ENCODE measurements at places on chromosomes 7 and 10. TPM values are rescaled to one million over a fixed set of nuclear protein-coding genes. Genes with fewer than 3 reads are reported as not detected.

GRCh38 chr7:6092953-6093354 is 61.8 kb downstream of the ANKRD61 start:
- H3K27me3 ChIP-seq = no peaks in the 10 kb centered on the region
- no peaks in the 10 kb centered on the region for H3K4me1 ChIP-seq
- DNase-seq = no peak
- no peak overlapping the region for H3K27ac ChIP-seq

GRCh38 chr7:155576416-155576815 is 30.1 kb upstream of the CNPY1 start:
- H3K36me3 ChIP-seq = no peaks in the 10 kb centered on the region
- H3K4me3 ChIP-seq = no peak overlapping the region
- peaks cover 7% of the 10 kb centered on the region for H3K27me3 ChIP-seq

- H3K4me1 ChIP-seq = no peaks in the 10 kb centered on the region
- H3K27ac ChIP-seq = no peak overlapping the region
- DNase-seq = peak; percentile 79
- H3K4me3 ChIP-seq = no peak overlapping the region
- H3K27me3 ChIP-seq = no peaks in the 10 kb centered on the region
These were observed 2.0 kb upstream of the SFTPA2 start for GRCh38 chr10:79562135-79562756.

DNA sequence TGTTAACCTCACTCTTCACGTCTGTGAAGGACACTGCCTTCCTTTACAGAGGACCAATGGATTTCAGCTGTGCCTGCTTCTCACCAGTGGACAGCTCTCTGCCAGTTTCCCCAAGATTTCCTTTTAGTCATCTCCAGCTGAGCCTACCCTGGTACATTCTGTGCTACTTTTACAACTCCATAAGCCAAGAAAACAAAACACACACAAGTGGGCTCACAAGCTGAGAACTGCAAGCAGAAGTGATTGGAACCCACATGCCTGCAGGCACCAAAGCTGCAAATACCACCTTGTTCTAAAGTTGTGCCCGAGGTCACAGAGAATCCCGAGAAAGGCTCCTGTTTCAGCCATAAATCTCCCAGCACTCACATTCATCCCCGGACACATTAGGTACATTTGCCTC is 636.8 kb downstream of the PHTF2 start:
- no peak overlapping the region for H3K4me3 ChIP-seq
- no peaks in the 10 kb centered on the region for H3K36me3 ChIP-seq
- no peaks in the 10 kb centered on the region for H3K4me1 ChIP-seq
- H3K27me3 ChIP-seq = no peaks in the 10 kb centered on the region
- no peak for DNase-seq

- no peak overlapping the region for H3K4me3 ChIP-seq
- no peaks in the 10 kb centered on the region for H3K4me1 ChIP-seq
- no peaks in the 10 kb centered on the region for H3K36me3 ChIP-seq
- no peak for DNase-seq
- no peaks in the 10 kb centered on the region for H3K27me3 ChIP-seq
These were observed 8.1 kb downstream of the MPP7 start for GRCh38 chr10:28294809-28295208.

DNA sequence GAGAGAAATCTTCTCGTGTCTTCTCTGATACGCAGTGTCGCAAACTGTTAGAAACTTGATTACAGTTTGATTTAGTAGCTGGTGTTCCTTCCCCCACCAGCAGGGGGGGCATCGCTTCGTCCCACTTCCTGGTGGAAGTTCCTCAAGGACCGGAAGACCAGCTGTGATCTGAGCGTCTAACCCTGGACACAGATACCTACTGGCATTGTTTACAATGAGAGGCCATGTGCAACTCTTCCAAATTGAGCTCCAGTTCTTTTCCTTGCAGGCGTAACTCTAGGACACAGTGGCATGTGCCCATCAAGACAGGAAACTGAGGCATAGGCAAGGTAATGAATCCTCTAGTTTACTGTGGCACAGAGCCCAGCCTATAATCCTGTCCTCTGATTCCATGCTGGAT is 219.0 kb downstream of the CCDC3 start:
- peak; percentile 54 for DNase-seq
- H3K4me3 ChIP-seq = no peak overlapping the region
- H3K27me3 ChIP-seq = no peaks in the 10 kb centered on the region
- H3K36me3 ChIP-seq = no peaks in the 10 kb centered on the region

- H3K27ac ChIP-seq = peak overlapping the region; percentile 78
- peaks cover 57% of the 10 kb centered on the region for H3K4me1 ChIP-seq
- DNase-seq = no peak
- H3K36me3 ChIP-seq = no peaks in the 10 kb centered on the region
These were observed 230.1 kb downstream of the WDR11 start for GRCh38 chr10:121081306-121081705.

DNA sequence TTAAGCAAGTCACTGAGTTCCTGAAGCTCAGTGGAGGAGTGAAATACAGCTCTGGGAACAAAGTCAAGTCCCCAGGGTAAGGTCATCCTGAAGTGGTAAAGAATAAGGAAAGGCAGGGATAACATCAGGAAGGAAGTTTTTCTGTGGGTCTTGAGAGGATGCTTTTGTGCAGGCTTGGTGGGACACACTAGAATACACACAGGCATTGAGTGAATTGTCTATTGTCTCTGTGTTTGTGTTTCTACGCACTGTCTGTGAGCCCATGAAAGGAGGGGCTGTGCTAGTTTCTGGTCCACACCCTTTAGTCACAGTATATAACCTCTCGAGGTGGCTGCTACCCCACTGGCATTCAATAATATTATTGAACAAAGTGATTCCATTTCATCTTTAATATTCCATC is 95.8 kb upstream of the ABCB5 start:
- DNase-seq = no peak
- no peaks in the 10 kb centered on the region for H3K27me3 ChIP-seq
- no peak overlapping the region for H3K27ac ChIP-seq
- H3K36me3 ChIP-seq = no peaks in the 10 kb centered on the region
- H3K4me3 ChIP-seq = no peak overlapping the region
- no peaks in the 10 kb centered on the region for H3K4me1 ChIP-seq

DNA sequence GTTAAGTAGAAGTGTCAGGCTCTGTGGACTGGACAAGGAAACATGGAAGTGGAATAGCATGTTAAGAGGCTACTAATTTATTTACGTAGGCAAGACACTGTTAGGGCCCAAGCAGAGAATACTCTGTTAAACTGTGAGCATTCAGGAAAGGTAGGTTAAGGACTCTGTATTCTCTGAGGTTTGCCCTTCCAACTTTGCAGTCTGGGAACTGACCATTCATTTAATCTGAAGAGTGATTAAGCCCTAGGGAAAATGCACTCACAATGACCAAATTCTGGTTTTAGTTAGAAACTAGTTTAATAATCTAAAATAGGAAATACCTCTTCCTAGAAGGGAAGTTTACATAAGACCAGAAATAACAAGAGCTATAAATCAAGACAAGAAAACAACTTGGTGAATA is 266.6 kb downstream of the SUGCT start:
- no peaks in the 10 kb centered on the region for H3K4me1 ChIP-seq
- no peak for DNase-seq
- no peak overlapping the region for H3K4me3 ChIP-seq
- no peak overlapping the region for H3K27ac ChIP-seq

DNA sequence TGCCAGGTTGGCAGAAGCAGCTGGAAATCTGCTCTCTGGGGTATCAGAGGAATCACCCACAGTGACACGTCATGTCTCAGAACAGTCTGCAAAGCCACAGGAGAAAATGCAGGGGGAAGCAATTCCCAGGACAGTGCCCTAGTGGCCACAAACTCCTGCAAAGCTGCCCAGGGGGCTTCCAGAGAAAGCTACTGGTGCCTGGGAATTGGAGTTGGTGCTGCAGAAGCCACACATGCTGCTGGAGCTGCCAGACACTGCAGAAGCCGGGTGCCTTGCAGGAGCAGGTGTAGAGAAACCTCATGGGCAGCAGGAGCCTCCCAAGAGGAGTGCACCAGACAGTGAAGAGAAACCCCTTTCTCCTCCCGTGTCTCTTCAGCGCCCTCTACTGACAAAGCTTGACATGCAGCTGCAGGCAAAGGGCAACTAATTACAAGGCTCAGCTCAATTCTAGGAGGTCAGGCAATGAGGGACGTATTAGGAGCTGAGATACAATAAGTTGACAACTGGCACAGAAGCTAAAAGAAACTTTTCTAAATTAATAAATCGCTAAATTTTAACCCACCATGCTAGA is 30.2 kb upstream of the NUB1 start:
- no peaks in the 10 kb centered on the region for H3K27me3 ChIP-seq
- no peaks in the 10 kb centered on the region for H3K36me3 ChIP-seq
- H3K4me1 ChIP-seq = no peaks in the 10 kb centered on the region
- DNase-seq = no peak
- H3K4me3 ChIP-seq = no peak overlapping the region
- no peak overlapping the region for H3K27ac ChIP-seq

GRCh38 chr7:5435291-5436002 is 11.8 kb upstream of the TNRC18 start:
- H3K4me3 ChIP-seq = no peak overlapping the region
- no peaks in the 10 kb centered on the region for H3K36me3 ChIP-seq
- DNase-seq = no peak
- no peak overlapping the region for H3K27ac ChIP-seq
- peaks cover 4% of the 10 kb centered on the region for H3K4me1 ChIP-seq

DNA sequence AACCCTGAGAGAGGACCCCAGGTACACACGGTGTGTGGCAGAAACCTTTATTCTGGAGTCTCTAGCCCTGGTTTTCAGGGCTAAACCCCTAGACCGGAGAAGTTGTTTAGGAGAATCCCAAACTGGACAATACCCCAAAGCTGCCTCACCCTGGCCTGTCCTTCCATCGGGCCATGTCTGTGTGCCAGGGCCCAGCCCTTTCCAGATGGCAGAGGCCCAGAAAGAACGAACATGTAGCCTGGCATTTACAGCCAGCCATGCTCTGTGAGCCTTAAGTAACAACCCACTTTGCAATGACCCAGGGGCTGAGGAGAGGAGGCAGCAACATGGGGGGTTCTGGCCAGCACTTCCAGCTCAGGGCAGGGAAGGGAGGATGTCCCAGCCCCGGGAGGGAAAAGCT is 142.1 kb downstream of the NEURL1 start:
- no peak overlapping the region for H3K27ac ChIP-seq
- H3K27me3 ChIP-seq = no peaks in the 10 kb centered on the region
- no peaks in the 10 kb centered on the region for H3K36me3 ChIP-seq
- no peak overlapping the region for H3K4me3 ChIP-seq

DNA sequence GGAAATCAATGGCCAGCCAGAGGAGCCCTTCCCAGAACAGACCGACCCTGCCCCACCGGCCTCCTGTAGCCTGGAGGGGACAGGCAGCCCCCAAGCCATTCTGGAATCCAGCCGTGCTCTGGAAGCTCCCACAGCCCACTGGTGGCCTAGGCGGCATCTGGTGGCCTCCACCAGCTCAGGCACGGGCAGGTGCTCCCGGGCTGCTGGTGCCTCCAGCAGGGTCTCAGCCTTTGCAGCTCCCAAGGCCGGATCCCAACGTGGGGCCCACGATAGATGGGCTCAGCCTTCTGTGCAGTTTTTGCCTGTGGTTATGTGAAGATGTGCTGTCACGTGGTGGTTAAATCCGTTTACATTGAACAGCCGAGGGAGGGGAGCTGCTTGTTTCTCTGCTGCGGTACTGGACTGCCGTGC is 44.4 kb downstream of the JAKMIP3 start:
- H3K36me3 ChIP-seq = no peaks in the 10 kb centered on the region
- no peak overlapping the region for H3K27ac ChIP-seq
- H3K4me1 ChIP-seq = no peaks in the 10 kb centered on the region
- H3K27me3 ChIP-seq = peaks cover 17% of the 10 kb centered on the region

DNA sequence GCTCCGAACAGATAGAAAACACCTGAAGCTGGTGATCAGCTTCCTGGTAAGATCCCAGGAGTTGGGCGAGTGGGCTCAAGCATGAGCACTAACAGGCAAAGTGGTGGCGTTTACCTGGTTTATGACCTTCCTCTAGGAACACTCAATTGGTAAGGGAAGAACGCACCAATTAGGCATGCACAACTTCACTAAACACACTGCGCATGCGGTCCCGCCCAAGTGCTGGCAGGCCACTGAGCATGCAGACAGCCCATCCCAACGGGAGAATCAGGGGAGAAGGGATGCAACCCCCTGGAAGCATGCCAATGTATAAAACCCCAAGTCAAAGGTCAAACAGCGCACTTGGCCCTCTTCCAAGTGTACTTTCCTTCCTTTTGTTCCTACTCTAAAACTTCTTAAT is 70.4 kb downstream of the LYZL2 start:
- H3K27me3 ChIP-seq = no peaks in the 10 kb centered on the region
- no peak overlapping the region for H3K27ac ChIP-seq
- DNase-seq = no peak
- peaks cover 4% of the 10 kb centered on the region for H3K4me1 ChIP-seq

GRCh38 chr7:93262535-93262934 is 30.4 kb downstream of the VPS50 start:
- H3K4me3 ChIP-seq = no peak overlapping the region
- H3K27ac ChIP-seq = no peak overlapping the region
- H3K4me1 ChIP-seq = no peaks in the 10 kb centered on the region
- DNase-seq = no peak
- no peaks in the 10 kb centered on the region for H3K27me3 ChIP-seq

DNA sequence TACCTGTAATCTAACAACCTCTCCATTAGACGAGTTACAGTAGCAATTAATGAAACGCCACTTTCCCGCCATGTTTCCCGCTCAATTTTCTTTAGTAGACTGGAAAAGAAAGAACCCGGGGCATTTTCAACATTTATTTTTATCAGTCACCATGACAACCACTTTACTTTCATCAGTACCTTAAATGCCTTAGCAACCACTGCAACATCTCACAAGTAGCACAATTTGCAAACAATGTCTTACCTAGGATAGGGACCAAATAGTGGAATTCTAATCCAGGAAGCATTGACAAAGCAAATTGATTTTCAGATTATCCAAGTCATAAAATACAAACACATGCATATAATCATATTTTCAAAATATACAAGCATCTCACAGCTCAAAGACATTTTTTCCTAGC is 221.6 kb upstream of the IMMP2L start:
- H3K4me1 ChIP-seq = no peaks in the 10 kb centered on the region
- no peak overlapping the region for H3K4me3 ChIP-seq
- H3K27ac ChIP-seq = no peak overlapping the region

- peak; percentile 85 for DNase-seq
- peaks cover 3% of the 10 kb centered on the region for H3K4me1 ChIP-seq
- H3K27me3 ChIP-seq = peaks cover 7% of the 10 kb centered on the region
These were observed 276.9 kb upstream of the NEBL start for GRCh38 chr10:21173802-21174714.

- peaks cover 79% of the 10 kb centered on the region for H3K27me3 ChIP-seq
- H3K36me3 ChIP-seq = no peaks in the 10 kb centered on the region
- peaks cover 15% of the 10 kb centered on the region for H3K4me1 ChIP-seq
- H3K4me3 ChIP-seq = peak within 1 kb of the TSS; percentile 52
- no peak within 1 kb of the TSS for H3K27ac ChIP-seq
These were observed at the start of gene HECW1 for GRCh38 chr7:43112459-43112940. Gene HECW1 (plus strand): TSS chr7:43112647. CDS start chr7:43243906, 131,259 bp downstream.

- no peak overlapping the region for H3K4me3 ChIP-seq
- no peak for DNase-seq
- H3K27me3 ChIP-seq = no peaks in the 10 kb centered on the region
- peaks cover 22% of the 10 kb centered on the region for H3K4me1 ChIP-seq
- no peaks in the 10 kb centered on the region for H3K36me3 ChIP-seq
These were observed 14.5 kb downstream of the GPRIN2 start for GRCh38 chr10:46541735-46542566.

GRCh38 chr10:77604941-77605351 is 32.7 kb downstream of the KCNMA1 start:
- H3K27ac ChIP-seq = no peak overlapping the region
- H3K36me3 ChIP-seq = no peaks in the 10 kb centered on the region
- no peak overlapping the region for H3K4me3 ChIP-seq
- H3K4me1 ChIP-seq = peaks cover 14% of the 10 kb centered on the region
- no peaks in the 10 kb centered on the region for H3K27me3 ChIP-seq
- DNase-seq = no peak

Gene CRTAC1
- 0.84 TPM for total RNA-seq

Gene CAV1
- 47.8 TPM for total RNA-seq

Gene DOCK1
- 55.5 TPM for total RNA-seq

Gene ANKRD7
- 0.10 TPM for total RNA-seq

Gene TMEM176A
- total RNA-seq = 202 TPM

Gene CPA2
- total RNA-seq = 298 TPM

Gene UBE2D1
- total RNA-seq = 26.6 TPM

Gene NKX2-3
- 0.24 TPM for total RNA-seq

Gene GPR37
- total RNA-seq = 8.8 TPM

Gene SLC18A3
- 1.4 TPM for total RNA-seq
